ENCODE measurements at places on chromosomes 2 and 18.

DNA sequence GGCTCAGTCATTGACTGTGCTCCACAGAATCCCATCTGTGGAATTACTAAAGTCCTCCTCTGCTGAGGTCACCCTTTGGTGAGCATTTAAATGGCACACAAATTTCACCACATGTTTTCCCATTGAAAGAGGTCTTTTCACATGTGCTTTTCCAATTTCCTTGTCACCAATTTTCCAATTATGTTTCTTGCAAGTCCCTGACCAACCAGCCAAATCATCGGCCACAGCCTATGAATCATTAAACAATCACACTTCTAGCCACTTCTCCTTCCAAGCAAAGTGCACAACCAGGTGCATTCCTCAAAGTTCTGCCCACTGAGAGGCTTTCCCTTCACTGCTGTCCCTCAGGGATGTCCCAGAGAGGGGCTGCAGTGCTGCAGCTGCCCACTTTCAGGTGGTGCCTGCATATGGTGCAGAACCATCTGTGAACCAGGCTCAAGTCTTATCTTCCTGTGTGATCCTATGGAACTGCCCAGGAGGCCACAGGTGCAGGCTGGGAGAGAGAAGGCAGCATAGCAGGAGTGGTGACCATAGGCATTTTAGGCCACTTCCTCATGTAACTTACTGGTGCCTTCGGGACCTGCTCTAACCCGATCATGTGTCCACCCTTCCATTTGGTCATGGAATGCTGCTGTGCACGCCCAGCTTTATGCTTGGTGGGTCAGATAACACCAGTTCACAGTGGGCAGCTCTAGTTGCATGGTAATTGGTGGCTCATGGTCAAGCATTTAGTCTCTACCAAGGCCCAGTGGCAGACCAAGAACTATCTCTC, 153.0 kb downstream of the SEPTIN10 start:
- no peak for DNase-seq

DNA sequence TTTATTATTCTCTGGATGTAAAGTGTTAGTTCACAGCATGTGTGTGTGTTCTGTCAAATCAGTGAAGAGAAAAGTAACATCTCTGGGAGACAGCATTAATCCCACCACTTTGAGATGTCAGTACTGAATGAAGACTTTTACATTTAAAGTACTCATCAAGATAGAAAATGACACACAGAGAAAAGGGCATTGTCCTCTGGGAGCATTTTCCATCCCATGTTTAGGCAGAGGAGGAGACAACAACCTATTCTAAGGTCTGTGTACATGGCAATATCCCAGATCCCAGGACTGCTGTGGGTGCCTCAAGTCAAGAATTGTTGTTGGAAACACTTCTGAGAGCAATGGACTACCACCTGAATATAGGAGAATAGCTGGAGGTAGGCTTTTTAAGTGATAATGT, 201.5 kb downstream of the PPP1R1C start:
- no peak for DNase-seq

DNA sequence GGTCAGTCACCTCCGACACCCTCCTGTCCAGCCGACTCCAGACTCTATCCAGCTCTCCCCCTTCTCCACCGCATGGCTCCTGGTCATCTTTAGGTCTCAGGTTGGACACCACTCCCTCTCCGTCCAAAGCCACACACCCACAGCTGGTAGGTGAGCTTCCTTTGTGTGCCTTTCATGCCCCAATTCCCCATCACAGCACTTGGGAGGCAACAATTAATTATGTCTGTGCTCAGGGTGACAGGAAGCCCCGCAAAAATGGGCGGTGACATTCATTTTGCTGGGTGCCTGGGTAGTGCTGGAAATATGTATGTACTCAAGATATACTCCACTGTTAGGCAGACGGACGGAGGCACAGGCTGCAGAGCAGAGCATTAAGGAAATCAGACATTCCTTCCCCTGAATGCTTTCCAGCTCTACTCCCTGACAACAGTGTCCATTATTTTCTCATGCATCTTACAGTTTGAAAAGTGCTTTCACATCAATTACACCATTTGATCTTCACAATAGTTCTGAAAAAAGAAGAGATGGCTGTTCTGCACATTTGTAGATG, 13.1 kb downstream of the EPB41L3 start:
- no peak for DNase-seq

GRCh38 chr18:61546590-61546989, 213.4 kb downstream of the CDH20 start:
- DNase-seq = no peak

DNA sequence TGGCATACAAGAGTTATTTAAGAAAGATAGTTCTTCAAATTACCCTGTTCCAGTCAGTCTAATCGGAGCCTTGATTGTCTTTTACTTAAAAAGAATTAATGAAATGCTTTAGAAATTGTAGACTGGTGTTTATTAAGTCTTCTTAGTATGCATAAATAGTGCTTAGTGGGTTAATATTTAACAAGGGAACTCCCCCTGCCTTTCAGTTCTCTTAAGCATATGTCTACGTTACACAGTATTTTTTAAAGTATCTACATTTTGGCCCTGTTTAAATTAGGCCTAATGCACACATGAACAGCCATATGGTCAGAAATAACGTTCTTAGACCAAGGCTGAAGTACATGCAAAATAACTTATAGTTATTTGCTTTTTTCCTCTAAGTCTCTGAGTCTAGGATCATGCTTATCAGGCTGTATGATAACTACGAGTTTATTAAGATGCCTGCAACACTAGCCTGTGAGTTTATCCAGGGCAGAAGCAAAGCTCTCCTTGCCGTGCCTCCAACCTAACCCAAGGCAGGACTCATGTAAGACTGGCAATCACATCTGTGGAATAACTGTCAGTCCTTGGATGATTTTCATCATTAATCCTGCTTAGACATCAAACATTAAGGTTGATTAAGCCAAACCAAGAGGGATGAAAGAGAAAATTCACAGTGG, 6.7 kb downstream of the BCL2 start:
- no peak for DNase-seq

- DNase-seq = no peak
Observed at GRCh38 chr2:17672583-17673317, 80.9 kb downstream of the SMC6 start.

- no peak for DNase-seq
Observed at GRCh38 chr18:75581336-75582131, 154.0 kb upstream of the SMIM21 start.

- no peak for DNase-seq
Observed at GRCh38 chr2:240569523-240569997, 1.3 kb downstream of the RNPEPL1 start.

- no peak for DNase-seq
Observed at GRCh38 chr2:240817496-240818292, 2.3 kb downstream of the KIF1A start.

GRCh38 chr18:3411327-3411726, 38.6 kb upstream of the TGIF1 start:
- no peak for DNase-seq

DNA sequence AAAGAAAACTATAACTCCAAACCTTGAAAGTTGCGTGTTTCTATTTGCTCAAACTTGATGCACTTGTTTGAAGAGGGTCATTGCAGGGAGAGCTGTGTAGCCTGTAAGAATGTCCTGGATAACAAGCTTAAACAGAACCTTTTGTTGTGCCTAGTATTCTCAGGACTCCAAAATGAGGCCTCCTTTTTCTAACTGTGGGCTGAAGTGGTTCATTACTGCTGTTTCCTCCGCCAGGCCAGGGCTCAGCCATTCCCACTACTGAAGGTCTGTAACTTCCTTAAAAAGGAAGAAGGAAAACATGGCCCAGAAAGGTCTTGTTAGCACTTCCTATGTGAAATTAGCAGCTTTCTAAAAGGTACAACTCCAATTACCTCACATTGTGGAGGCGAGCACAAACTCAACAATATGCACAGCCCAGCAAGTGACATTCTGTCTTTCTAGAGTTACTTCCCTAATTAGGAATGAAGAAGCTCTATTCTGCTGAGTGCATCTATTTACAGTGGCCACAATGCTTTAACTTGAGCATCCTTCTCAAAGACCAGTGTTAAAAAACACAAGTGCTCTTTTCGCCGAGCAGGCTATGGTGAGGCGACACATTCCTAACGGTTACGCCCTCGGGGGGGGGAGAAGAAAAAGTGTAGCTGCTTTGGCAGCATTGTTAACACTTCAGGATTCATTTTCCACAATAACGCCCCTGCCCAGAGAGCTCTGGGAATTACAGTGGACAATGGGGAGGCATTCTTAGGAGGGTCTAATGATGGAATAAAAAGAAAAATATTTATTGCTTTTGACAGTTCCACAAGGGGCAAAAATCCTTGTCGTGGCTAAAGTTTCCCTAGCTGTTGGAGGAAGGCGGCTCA, 136.9 kb upstream of the SIX3 start:
- no peak for DNase-seq

All from keratinocyte (primary cell).